T-helper 9 cell (primary cell): ENCODE measurements at places on chromosomes 2 and 18.

DNA sequence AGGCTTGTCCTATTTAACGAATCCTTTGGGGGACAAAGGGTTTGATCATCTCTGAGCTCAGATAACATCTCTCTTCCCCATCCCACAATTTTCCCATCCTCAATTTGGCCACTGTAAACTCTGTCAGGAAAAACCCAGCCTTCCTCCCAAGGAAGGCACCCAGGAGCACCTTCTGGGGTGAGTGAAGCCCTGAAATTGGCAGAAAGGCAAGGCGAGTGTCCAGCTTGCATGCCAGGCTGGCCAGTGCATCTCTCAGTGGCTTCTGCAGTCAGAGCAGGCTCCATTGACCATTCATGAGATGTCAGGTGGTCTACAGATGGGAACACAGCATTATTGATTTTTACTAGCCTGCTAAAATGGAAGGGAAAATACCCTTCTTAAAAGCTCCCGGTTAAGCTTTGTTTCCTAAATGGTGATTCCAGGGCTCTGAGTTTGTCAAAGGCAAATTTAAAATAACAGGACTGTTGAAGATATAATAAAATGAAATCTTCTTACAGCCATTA lies 83.2 kb upstream of the BOD1L2 start:
- no peak for DNase-seq

DNA sequence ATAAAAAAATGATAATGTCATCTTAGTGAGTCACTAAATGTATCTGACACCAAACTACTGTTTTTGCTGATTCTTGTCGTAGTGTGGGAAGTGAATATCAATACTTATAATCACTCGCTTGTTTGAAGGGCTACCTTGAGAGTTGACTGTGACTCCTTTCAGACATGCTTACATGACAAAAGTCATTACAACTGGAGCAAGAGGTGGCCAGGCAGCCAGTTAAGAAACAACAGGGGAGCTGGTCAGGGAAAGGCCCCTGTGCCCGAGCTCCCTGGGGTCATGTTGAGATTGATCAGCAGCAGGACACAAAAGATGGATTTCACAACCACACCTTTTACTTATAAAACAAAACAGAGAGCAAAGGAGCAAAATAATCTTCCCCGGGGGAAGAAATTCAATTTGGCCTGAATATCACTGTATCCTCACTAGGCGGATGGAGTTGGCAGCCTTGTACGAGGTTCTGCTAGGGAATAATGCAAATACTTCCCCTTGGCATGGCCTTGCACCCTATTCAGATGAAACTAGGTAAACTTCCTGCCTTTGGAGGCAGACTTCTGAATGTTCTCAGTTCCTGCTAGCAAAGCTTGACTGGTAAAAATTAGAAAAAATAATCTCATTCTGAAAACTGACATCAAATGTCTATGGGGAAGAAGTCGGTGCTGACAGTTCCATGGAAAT lies 101.2 kb downstream of the DYNC1I2 start:
- DNase-seq: no peak

- no peak for DNase-seq
Measured at GRCh38 chr18:13389491-13390131, 171.1 kb downstream of the LDLRAD4 start.

DNA sequence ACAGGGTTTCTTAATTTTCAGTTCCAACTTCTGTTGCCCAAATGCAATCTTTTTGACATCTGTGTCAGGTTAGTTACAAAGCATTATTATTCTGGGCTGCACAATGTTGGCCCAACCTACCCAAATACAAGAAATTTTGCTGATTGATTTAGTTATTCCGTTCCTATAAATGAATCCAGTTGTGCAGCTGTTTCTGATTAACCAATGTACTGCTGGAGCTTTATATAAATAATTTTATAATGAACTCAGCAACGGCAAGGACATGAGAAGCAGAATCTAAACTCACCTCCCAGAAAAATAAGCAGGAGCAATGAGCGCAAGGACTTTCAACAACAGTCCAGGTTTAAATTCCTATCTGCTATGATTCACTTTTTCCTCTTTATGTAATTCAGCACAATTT lies 76.3 kb upstream of the WIPF1 start:
- DNase-seq: no peak

DNA sequence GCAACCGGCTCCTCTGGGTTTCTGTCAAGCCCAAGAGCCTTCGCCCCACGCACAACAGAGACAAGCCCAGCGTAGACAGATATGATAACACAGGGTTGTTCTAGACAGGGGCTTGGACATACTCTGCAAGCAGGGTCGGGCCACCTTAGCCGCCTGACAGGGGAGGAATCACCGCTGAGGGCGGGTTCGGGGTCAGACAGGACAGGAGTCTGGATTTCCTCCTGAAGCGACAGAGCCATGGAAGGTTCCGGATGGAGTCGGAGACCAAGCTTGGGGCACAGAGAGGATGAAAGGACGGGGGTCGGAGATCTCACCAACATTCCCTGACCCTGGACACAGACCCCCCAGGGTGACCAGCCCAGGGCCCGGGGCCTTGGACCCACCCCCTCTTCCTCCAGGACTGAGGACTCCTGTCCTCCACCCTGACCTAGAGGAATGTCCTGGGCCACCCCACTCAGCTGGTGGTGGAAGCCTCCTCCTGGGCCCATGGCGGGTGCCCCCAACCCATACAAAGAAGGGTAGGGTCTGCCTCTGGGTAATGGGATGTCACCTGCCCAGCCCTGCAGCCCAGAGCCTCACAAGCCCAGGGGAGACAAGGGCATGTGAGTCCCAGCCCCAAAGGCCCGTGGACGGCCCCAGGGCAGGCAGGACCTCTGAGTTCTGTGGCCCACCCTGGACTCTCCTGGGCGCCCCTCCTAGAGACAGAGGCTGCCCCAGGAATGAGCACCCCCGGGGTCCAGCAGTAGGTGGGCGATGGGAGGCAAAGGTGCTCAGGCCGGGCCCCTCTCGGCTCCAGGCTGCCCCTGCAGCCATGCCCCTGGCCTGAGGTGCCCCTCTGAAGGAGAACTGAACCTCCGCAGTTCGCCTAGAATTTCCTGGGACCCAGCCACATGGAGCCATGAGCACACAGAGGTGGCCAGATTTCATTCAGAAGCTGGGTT lies 44.1 kb upstream of the GPC1 start:
- DNase-seq: no peak

- DNase-seq: no peak
Measured at GRCh38 chr2:38619458-38620164, 16.9 kb upstream of the HNRNPLL start.
